ENCODE measurements at places on chromosomes 2 and 18.
A peak's percentile ranks its signal among the peaks of the same experiment; 100 is the strongest.

GRCh38 chr18:24056506-24056905 lies 42.0 kb downstream of the TTC39C start:
- no peak for DNase-seq

DNA sequence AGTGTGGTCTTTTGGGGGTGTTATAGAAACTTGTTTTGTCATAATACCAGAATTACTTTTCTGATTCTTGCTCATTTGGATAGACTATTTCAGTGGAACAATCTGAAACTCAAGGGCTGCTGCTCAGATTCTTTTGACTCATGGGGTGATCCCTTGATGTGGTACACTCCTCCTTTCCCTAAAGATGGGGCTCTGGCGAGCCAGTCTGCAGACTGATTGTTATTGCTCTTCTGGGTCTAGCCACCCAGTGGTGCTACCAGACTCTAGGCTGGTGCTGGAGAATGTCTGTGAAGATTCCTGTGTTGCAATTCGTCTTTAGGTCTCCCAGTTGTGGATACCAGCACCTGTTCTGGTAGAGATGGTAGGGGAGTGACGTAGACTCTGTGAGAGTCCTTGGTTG lies 4.2 kb upstream of the MARS2 start:
- DNase-seq = no peak

DNA sequence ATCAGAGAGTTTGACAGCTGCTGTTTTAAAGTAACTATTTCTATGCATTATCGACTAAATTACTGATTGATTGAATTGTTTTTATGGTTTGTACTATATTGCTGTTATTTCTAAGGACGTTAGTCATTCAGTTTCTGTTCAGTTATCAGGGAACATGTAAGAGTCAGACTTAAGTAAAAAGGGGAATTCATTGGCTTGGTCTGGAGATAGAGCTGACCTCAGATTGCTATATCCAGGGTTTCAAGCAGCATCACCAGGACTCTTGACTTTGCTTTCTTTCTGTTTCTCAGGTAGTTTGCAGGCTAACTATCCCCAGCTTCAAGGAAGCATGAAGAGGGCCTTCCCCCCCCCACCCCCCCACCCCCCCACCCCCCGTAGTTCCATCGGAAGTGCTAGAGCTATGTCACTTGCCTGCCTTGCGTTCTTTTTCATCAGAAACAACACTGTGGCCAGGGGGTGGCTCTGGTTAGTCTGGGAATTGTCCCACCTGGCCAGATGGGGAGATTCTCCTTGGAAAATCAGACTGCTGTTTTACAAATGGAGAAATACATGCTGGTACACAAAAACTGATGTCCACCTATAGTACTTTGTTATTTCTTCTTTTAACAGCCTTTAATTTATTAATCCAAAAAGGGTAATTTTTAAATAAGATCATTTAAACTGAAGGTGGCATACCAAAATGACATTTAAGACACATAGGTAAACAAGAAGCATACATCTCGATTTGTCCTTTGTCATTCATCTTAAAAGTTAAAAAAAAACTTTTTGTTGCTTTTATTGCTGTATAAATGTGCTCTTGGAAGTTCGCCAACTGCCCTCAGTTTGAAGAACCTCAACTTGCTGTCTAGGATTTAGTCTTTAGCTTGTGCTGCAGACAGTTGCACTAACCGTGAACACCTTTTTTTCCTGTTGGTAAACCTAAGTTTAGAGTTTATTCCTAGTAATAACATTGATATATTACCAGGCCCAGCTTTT lies 9.4 kb downstream of the SMAD4 start:
- DNase-seq = peak; percentile 71

DNA sequence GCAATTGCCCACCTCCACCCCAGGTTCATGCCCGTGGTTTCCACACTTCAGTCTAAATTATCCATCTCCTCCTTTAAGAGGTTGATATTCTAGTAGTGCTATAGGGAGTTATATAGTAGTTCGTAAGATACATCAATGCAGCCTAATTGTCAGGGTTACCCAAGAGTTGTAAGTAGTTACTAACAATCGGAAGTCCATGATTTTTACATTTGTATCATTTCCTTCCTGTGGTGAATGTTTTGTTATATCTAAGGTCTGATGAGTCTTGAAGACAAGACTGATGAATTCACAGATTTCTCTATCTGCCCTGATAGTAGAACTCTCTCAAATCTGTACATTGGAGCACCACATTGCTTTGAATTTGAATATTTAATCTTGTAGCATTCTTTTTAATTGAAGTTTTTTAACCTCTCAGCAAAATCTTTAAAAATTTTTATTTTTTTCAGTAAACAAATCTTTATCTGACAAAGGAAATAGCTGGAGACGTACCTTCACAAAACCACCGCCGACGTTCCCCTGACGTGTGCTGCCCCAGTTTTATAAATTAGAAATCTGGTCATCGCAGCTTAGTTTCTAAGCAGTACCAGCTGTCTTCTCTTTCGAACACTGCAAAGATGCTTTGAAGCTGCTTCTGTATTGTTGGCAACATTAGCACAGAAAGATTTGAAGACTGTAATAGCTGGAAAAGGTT lies 264.5 kb downstream of the SOCS6 start:
- DNase-seq = no peak

DNA sequence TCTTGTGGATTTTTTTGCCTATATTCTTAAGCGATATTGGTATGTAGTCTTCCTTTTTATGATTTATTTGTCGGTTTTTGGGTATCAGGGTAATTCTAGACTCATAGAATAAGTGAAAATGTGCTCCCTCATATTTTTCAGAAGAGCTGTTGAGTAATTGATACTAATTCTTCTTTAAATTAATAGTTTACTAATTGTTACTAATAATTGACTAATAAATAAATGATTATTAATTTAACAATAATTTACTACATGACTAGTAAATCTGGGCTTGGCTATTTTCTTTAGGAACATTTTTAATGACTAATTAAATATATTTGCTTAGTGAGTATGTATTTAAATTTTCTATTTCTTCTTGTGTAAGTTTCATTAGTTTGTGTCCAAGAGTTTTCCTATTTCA lies 325.0 kb downstream of the ADCYAP1 start:
- no peak for DNase-seq

- DNase-seq = peak; percentile 5
Observed at GRCh38 chr2:99753505-99753904, 263.7 kb upstream of the REV1 start.

Measured in amniotic epithelial cell (primary cell).